ENCODE measurements at places on chromosomes 2 and 18.

DNA sequence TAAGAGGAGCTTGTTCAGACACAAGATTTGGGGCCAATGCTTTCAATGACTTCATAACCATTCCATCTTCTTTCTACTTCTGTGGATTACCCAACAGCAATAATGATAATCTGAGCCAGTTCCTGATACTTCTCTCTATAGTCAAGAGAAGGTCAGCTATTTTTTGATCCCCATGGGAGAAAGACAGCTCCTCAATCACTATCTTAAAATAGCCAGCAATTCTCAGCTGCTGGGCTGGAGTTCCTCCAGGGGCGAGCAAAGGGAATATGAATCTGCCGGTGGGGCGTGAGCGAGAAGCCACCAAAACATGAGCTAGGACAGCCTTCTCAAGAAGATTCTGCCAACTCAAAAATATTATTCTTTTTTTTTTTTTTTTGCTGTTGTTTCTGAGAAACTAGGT lies at the start of gene TMEM182:
Gene TMEM182 (plus strand): TSS at position 269 of the 400 bp plus-strand sequence. CDS start 187 bp downstream, outside the sequence.
- no peak for DNase-seq

- DNase-seq: no peak
Measured at GRCh38 chr2:195671563-195671962, 14.5 kb downstream of the SLC39A10 start.

- DNase-seq: no peak
Measured at GRCh38 chr2:51027442-51027841, 4.5 kb downstream of the NRXN1 start.

DNA sequence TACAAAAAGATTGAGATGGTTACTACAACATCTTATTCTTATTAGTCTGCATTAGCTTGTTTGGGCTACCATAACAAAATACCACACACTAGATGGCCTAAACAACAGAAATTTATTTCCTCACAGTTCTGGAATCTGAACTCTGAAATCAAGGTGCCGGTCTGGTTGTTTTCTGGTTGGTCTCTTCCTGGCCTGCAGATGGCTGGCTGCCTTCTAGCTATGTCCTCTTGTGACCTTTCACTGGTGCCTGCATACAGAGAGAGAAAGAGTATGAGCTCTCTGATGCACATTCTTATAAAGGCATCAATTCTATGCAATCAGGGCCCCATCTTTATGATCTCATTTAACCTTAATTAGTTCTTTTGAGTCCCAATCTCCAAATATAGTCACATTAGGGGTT lies 696.5 kb downstream of the TDRD15 start:
- no peak for DNase-seq

- no peak for DNase-seq
Measured at GRCh38 chr2:100286318-100286717, 36.0 kb downstream of the LONRF2 start.

GRCh38 chr2:231666171-231667095 lies 41.9 kb upstream of the PTMA start:
- no peak for DNase-seq

DNA sequence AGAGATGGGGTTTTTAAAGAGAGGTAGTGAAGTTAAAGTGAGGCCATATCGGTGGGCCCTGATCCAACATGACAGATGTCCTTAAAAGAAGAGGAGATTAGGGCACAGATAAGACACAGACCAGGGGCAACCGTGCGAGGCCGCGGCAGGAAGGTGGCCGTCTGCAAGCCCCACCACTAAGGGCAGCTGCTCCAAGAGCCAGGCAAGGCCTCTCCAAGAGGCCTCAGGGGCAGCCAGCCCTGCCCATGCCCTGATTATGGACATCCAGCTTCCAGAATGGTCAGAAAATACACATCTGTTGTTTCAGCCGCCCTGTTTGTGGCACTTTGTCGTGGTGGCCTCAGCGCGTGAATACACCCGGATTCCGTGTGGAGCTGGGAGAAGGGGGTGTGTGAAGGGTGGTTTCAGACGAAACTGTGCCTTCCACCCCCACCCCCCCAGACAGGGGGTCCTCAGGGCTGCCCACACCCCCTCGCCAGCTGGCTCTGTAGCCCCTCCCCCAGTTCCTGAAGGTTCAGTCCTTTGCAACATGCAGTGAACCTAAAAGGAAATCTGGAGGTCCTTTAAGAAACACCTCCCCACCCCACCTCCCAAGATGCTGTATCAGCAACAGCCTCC lies 74.1 kb upstream of the SMAD7 start:
- no peak for DNase-seq

GRCh38 chr2:163155279-163155883 lies 316.8 kb upstream of the KCNH7 start:
- no peak for DNase-seq

DNA sequence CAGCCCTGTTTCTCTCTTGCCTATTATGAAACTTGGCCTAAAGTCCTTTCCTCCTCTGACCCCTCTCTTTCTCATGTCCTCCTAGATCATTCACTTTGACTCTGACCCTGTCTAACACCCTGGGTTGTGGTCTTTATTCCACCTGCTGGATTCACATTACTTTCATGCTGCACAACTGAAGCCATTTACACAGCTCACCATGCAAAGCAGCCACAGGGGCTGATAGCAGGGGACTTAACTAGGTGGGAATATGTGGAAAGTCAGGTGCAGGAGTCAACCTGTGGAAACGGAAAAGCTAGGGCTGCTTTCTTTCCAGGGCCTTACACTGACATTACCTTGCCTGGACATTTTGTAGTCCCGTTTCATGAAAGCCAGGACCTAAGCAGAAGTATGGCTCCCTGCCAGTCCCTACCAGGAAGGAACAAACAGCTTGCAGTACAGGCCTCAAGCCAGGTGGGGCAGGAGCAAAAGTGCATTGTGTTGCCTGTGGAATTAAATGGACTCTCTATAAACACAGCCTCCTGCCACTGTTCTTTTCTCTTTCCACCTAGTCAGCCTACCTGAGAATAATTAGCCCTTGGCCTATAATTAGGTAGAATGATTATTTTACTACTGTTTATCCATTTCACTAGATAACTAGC lies 11.8 kb downstream of the MAPRE3 start:
- DNase-seq: no peak

GRCh38 chr18:1595195-1595594 lies 690.5 kb downstream of the ADCYAP1 start:
- no peak for DNase-seq

GRCh38 chr18:54112356-54112755 lies 112.1 kb downstream of the MBD2 start:
- DNase-seq: no peak

- no peak for DNase-seq
Measured at GRCh38 chr18:9260388-9261380, 73.9 kb upstream of the TWSG1 start.

DNA sequence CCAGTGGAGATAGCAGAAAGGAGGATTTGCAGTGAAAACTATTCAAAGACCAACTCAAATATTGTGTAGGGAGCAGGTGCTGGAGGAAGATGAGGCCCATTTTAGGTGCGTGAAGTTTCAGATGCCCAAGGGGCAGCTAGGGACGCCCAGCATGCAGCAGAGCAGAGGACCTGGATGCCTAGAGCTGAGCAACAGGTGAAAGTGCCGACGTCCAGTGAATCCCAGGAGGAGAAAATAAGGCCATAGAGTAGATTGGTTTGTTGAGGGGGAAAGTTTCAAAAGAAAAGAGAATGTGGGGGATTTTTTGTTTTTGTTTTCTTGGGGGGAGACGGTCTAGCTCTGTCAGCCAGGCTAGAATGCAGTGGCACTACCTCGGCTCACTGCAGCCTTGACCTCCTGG lies 53.1 kb downstream of the OSBPL1A start:
- no peak for DNase-seq

DNA sequence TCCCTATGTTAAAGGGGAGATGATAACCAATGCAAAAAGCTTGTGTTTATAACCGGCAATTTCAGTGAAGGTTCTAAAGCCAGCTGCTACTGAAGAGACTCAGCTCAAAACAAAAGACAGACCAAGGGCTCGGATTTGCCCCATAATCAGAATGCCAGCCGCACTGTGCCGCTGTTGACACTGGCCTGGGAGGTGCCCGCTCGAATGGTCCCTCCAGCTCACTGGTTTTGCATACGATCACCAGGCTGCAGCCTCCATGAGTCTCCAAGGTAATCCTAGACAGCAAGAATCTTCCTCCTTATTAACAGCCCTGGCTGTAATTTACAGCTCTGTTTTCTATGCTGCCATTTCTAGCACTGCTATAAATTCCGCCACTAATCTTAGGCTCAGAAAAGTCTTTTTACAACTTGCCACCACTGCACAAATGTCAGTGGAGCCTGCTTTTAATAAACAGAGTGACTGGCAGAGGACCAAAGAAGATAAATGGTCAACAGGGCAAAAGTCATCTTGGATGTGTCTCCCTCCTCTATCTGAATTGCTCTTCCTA lies 155.7 kb upstream of the SH3BP4 start:
- DNase-seq: no peak

GRCh38 chr2:112048887-112049286 lies 6.2 kb upstream of the TMEM87B start:
- DNase-seq: no peak

DNA sequence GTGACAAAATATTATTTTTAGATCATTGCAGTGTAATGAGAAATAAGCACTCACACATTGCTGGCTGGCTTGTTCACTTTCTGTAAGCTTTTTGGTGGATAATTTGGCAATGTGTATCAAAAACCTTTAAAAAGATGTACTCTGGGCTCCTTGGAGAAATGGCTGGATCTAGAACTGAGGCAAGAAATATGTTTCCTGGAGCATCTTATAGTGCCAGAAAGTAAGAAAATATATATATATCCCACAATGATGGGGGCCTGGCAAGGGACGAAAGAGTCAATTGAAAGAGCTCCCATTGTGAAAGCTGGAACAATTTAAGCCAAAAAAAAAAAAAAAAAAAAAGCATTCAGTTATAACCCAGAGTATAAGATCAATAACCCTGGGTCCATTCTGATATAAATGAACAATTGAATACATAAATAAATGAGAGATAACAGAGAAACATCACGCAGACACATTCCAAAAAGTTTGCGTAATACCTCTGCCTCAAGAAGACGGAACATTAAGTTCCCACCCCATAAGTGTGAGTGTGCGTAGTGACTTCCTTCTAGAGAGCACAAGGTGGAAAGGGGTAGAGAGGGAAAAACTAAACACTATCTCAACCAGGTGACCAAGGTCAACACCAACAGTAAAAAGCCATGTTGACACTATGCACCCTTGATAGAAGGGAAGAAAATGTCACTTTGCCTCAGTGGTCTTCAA lies 77.5 kb downstream of the BIN1 start:
- DNase-seq: no peak

DNA sequence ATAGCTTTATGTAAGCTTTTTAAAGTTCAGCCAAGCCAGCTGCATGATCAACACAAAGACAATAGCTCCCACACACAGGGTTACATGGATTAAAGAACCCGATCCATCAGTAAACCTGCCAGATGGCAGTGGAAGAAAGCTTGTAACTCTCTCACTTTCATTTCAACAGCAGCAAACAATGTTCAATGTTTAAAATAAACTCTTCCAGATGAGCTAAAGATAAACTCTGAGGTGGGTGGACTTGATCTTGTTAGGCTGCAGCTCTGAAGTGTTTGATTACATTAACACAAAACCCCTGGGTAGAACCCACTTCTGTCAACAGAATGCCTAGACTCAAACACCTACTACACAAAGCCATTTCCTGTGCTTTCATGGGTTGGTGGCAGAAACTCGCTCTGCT lies 13.9 kb downstream of the RDH14 start:
- DNase-seq: no peak

- DNase-seq: peak; percentile 43
Measured at GRCh38 chr2:149017116-149017985, 21.1 kb upstream of the LYPD6B start.

GRCh38 chr2:62197011-62197924 lies 1.4 kb downstream of the B3GNT2 start:
- DNase-seq: no peak

Data from stimulated activated CD8-positive, alpha-beta memory T cell treated with anti-CD3 and anti-CD28 coated beads, Interleukin-15, amount 100 ng/mL, for 24 hours (primary cell).